ENCODE measurements at places on chromosomes 7 and 10. TPM values are rescaled to one million over a fixed set of nuclear protein-coding genes. Genes with fewer than 3 reads are reported as not detected.

Gene UPK3B
- total RNA-seq = 0.38 TPM

- DNase-seq = no peak
Observed at GRCh38 chr7:44769776-44770294, 21.2 kb downstream of the ZMIZ2 start.

DNA sequence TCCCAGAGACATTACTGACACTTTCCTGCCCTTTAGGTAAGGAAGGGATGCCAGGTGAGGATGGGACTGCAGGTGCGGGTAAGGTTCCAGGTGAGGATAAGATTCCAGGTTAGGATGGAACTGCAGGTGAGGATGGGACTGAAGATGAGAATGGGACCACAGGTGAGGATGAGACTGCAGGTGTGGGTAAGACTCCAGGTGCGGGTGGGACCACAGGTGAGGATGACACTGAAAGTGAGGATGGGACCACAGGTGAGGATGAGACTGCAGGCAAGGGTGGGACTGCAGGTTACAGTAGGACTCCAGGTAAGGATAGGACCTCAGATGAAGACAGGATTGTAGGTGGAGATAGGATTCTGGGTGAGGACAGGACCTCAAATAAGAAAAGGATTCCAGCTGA is 322.3 kb downstream of the WDR37 start:
- no peak for DNase-seq

DNA sequence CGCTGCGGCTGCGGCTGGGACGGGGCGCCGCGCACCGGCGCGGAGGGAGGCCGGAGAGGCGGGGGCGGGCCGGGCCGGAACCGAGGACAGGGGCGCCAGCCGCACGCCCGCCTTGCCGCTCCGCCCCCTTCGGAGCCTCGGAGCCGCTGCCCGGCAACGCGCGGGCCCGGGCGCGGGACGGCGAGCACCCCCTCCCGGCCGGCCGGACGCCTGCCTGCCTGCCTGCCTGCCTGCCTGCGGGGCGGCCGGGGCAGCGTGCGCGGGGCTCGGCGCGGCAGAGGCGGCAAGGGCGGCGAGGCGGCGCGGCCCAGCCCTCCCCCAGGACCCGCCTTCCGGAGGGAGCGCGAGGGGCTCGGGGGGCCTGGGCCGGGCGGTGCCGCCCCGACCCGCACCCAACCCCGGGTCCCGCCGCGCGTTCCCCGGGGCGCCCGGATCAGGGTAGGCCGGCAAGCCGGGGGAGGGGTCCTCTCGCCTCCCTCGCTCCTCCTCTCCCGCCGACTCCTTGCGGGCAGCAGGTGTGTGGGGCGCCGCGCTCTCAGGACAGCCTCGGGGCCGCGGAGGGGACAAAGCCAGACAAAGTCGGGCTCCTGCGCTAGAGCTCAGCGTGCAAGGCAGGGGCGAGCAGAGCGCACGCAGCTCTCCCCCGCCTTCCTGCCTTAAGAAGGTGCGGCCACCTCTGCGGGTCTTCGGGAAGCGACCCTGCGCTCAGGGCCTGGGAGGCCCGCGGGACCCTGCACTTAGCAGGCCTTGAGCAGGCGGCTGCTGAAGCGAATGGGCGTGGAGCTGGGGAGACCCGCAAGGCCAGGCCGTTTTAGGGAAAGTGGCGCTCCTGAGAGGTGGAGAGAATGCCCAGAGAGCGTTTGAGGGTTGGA is at the start of gene KIAA1549:
Gene KIAA1549, minus strand, starts transcription at position 58 of the 872 bp plus-strand sequence. CDS start 120 bp downstream, outside the sequence.
- no peak for DNase-seq

- DNase-seq = no peak
Observed at GRCh38 chr10:22500656-22501340, 155.5 kb downstream of the SPAG6 start.

Gene RHOBTB1
- 16.3 TPM for total RNA-seq

- DNase-seq = no peak
Observed at GRCh38 chr7:69429911-69430383, 168.3 kb upstream of the AUTS2 start.

- no peak for DNase-seq
Observed at GRCh38 chr7:70016044-70016770, 417.9 kb downstream of the AUTS2 start.

GRCh38 chr7:136278057-136278456 is 300.9 kb upstream of the MTPN start:
- no peak for DNase-seq

DNA sequence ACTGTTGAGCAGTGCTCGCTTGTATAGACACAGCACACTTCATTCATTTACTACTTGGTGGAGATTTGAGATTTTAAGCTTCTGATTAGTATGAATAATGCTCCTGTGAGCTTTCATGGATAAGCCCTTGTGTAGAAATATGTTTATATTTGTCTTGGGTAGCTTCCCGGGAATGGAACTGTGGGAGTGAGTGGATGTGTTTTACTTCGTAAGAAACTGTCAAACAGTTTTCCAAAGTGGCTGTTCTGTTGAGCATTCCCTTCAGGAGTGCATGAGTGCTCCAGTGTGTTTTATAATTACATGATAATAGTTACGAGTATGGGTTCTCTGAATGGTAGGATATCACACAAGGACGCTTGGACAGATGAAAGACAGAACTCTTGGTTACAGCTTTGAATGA is 49.4 kb downstream of the VWC2 start:
- DNase-seq = no peak

Gene TMEM139
- 6.9 TPM for total RNA-seq

Gene LRRC61
- total RNA-seq = 4.4 TPM

DNA sequence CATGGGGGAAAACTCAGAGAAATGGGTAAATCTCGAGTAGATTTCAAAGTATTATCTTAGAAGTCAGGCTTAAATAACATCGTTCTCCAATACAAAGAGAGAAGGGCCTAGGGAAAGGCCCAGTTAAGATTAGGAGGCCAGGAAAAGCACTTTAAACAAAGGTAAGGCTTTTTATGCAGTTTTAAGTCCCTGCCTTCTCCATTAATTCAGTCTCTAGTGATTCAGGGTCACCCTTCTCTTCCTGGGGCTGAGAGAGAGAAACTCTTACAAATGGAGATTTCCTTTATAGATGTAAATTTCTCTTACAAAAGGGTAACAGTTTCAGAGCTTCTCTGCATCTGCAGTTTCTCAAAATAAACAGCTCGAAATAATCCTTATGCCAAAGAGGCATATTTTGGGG is 179.3 kb downstream of the HECW1 start:
- no peak for DNase-seq

DNA sequence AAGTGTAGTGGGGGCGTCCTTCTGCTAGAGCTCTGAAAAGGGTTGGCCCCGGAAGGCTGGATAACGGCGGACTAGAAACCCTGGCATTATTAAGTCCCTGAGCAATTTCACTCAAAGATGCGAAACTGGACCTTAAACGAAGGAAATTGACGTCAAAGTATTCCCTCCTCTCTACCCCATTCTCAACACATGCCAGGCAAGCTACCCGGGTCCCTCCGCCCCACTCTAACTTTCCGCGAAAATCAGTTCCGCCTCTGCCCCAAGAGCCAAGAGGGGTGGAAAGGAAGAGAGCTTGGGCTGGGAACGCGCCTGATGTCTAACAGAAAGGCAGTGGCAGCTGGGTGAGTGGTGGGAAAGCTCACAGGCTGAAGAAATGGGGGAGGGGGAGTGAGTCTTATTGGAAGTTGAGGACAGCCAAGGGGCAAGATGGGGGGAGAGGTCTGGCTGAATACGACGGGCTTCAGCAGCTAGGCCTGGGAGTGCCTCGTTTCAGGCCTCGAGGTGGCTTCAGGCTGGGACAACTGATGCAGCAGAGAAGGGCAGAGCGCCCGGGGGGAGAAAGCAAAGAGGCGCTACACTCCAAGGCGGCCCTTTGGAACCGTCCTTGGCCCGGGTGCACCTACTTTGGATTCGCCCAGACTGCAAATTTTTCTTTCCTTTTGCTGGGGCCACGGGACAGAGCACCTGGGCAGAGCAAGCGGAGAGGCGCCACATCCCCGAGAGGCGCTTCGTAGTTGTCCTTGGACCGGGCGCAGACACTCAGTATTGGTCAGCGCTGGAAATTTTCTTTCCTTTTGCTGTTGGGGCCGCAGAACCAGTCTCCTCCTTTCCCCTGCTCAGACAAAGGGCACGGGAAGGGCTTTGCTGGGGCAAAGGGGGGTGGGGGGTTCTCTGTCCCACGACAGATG is 2.0 kb upstream of the FEZF1 start:
- no peak for DNase-seq

Gene AOAH
- 1.6 TPM for total RNA-seq

DNA sequence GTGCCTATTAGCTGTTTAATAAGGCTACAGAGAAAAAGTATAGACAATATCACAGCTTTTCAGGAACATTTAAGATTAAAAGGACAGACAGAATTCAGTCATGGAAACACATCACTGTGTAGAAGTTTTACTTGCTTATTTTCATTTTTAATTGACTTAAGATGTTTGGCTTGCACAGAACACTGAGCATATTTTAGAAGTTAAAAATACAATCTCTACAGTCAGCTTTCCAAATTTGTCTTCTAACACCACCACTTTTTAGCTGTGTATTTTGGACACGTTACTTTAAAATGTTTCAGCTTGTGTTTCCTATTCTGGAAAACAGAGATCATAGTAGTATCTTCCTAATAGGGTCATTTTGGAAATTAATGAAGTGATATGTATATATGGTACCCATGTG is 11.8 kb downstream of the CFAP69 start:
- no peak for DNase-seq

Gene PLCE1
- 51.5 TPM for total RNA-seq

DNA sequence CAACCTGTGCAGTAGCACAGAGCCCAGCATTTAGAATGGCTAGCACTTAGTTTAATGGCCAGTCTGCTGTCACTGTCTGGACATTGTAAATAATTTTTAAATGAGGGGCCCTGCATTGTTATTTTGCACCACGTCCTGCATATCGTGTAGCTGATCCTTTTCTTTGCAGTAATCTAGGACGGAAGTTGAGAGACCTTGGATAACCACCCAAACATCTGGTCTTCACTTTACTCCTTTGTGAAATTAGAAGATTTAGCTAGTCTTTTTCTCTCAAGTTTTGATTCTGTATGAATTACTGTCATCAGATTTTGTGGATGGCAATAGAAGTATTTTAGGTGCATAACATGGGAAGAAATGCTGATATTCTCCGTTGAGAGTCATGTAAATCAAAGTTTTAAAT is 1.9 kb downstream of the MIOS start:
- no peak for DNase-seq

GRCh38 chr10:95865814-95866466 is 41.8 kb upstream of the CC2D2B start:
- no peak for DNase-seq

DNA sequence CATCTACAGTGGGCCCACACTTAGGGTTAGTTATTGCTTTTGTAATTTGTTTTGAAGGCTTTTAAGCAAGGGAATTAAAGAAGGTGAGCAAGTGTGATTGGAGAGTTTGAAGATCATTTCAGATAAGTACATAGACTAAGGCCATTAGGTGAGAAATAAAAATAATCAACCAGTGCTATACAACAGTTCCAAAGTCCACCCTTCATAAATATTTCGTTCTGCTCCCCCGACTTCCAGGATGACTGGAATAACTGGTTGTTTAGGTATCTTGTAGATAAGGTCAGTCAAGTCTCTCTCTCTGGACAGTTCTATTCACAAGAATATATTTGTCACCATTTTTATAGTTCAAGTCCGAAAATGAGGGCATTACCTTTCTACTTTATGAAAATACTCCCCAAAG is 98.0 kb upstream of the MBL2 start:
- no peak for DNase-seq

- DNase-seq = peak; percentile 89
Observed at GRCh38 chr10:124106241-124106879, 13.0 kb upstream of the CHST15 start.

Gene SPDYE9
- total RNA-seq = not detected

GRCh38 chr10:44316922-44317215 is 68.0 kb downstream of the CXCL12 start:
- no peak for DNase-seq

Gene CALY
- not detected for total RNA-seq

Gene CYP17A1
- not detected for total RNA-seq

Gene PKD1L1
- total RNA-seq = 2.5 TPM

GRCh38 chr7:29350351-29350750 is 155.8 kb downstream of the CHN2 start:
- no peak for DNase-seq

Gene ADAMTS14
- 0.81 TPM for total RNA-seq

DNA sequence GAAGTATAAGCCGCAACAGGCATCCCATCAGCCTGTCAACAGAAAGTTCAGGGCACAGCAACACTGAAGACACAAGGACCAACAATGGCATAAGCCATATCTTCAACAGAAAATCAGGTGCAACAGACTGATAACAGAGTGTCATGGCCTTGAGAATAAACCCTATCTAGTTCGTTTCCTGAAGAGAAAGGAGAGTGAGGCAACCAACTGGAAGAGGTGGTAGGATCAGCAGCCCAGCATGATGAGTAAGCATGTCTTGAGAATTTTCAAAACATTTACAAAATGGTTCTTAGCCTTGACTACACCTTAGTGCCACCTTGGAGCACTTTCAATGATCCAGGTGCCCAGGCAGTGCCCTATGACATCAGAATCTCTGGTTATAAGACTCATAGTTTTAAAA is 290.2 kb upstream of the SEMA3C start:
- DNase-seq = no peak

DNA sequence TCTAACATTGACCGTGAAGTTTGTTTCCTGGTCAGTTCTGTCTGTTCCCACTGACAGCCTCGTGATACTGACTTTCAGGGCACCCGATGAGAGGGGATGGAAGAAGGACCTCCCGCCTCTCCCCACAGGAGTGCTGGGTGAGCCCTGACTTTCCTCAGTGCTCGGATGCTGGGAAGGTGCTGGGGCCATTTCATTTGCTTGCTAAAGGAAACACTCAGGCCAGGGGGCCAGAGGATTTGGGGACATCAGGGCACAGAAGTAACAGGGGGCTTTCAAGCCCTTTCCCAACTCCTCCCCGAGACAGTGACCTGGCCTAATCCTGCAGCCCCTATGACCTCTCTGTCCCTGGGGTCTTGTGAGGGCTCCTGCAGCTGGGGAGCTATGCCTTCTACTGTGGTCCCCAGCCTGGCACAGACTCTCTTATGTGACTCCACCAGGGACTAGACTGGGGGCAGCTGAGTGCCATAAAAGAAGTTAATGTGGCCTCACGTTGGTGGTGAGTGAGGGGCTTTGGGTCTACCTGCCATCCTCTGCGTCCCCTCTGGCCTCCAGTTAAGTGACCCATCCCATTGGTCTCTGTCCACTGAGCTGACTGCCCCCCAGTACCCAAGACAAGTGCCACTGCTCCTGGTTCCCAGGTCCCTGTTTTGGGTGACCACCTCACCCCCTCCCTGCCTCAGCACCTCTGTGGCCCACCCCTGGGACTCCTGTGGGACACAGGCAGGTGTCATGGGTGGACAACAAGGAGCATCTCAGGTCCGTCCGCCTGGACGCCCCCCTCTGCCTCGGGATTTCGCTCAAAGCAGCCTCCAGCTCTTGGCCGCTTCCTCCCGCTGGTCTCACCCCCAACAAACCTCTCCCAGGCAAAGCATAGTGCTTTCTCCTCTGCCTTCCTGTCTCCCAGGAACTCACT is 33.4 kb upstream of the HSPA12A start:
- peak; percentile 54 for DNase-seq

Data from cardiac septum (tissue), 1 donor.